ENCODE measurements at places on chromosomes 7 and 10. TPM values are rescaled to one million over a fixed set of nuclear protein-coding genes. Genes with fewer than 3 reads are reported as not detected.

DNA sequence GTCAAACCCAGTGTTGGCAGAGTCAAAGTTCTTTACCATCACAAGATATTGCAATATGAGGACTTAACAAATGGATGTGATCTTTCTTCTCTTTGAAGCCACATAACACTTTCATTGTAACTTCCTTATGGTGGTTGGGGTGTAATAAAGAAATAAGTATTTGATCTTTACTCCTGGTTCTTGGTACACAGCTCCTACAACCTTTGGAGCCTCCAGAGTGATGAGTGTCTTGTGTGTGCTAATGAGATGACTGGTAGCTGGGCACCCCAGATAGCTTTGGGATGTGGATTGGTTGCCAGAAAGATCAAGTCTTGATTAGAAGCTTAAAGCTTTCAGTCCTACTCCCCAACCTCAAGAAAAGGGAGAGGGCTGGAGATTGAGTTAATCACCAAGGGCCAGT lies 31.1 kb upstream of the YAE1 start:
- no peak for DNase-seq

DNA sequence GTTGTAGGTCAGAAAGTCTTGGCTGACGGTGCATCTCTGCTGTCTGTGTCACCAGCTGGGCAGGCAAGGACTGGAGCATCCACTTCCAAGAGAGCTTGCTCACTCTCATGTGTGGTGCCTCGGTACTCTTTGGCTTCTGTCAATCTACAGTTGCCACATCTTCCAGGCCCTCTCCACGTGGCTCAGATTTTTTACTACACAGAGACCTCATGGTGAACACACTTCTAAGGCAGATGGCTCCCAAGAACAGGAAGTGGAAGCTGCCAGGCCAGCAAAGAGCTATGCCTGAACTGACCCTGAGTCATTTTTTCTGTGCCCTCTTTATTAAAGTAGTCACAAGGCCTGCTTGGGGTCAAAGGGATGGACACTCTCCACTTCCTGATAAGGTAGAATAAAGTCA lies 351.5 kb upstream of the AUTS2 start:
- DNase-seq, result no peak

- DNase-seq, result no peak
Observed at GRCh38 chr7:79622781-79623180, 169.3 kb upstream of the MAGI2 start.

NME8 gene
- total RNA-seq, result not detected

- DNase-seq, result no peak
Observed at GRCh38 chr7:1100834-1101562, 13.1 kb downstream of the GPER1 start.

DNA sequence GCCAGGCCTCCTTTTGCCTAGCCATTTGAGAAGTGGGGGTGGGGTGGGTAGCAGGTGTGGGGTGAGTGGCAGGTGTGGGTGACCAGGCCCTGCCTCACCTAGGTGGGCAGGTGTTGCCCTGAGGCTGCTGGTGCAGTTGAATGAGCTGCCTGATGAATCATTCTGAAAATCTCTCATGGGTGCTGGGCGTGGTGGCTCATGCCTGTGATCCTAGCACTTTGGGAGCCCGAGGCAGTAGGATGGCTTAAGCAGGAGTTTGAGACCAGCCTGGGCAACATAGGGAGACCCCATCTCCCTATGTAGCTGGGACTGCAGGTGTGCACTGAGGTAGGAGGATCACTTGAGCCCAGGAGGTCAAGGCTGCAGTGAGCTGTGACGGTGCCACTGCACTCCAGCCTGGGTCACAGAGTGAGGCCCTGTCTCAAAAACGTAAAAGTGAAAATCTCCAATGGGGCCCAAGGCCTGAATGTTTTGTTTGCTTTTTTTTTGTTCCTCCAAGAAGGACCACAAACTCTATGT lies 17.7 kb downstream of the TSPAN14 start:
- DNase-seq, result peak; percentile 76

DNA sequence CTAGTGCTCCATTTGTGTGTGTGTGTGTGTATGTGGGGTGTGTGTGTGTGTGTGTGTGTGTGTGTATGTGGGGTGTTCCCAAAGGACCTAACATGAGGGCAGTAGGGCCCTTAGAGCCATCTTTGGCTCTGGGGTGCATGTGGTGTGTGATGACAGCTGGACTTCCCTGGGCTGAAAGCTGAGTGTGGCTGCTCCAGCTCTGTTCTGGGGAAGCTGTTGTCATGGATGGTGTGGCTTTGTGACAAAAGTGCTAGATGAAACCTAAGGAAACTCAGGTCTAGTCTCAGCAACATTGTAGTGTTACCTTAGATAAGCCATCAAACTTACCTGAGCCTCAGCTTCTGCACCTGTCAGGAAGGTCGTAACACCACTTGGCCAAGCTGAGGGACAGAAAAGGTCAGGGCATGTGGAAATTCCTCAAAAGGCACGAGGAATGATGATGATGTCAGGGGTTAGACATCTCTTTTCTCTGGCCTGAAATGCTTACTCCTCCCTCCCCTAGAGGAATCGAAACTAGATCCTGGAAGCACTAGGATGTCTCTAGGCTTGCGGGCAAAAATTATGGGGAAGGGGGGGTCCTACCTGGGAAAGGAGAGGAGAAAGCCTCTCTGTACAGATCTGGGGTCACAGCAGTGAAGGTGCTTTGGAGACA lies 115.4 kb downstream of the RPS24 start:
- no peak for DNase-seq

GRCh38 chr7:17368856-17369524 lies 70.5 kb downstream of the AHR start:
- no peak for DNase-seq

- DNase-seq, result no peak
Observed at GRCh38 chr7:47714669-47715607, 133.0 kb upstream of the TNS3 start.

- no peak for DNase-seq
Observed at GRCh38 chr7:81183326-81183725, 264.5 kb upstream of the SEMA3C start.

All from activated CD4-positive, alpha-beta T cell treated with anti-CD3 and anti-CD28 coated beads, Interleukin-2, amount 10 ng/mL, durations not matched to agents 24 days and 14 days (primary cell).